ENCODE measurements at places on chromosomes 7 and 10. TPM values are rescaled to one million over a fixed set of nuclear protein-coding genes. Genes with fewer than 3 reads are reported as not detected.

Gene ANKRD30A
- total RNA-seq: not detected

Gene SFMBT2
- total RNA-seq: 33.7 TPM

Gene AKR1C8
- total RNA-seq: not detected

Gene SPDYE11
- total RNA-seq: not detected

Gene SYCE1
- 1.2 TPM for total RNA-seq

Gene MUC12
- 0.23 TPM for total RNA-seq

Gene ECHDC3
- total RNA-seq: 1.6 TPM

Gene EIF3B
- 73.1 TPM for total RNA-seq

Gene NACAD
- total RNA-seq: 7.6 TPM

Gene SPDYE5
- total RNA-seq: not detected

Gene VSTM4
- 7.8 TPM for total RNA-seq

All from diencephalon (tissue), 1 donor.